HT-29 (cell line): ENCODE measurements at places on chromosomes 6 and 20.
A peak's percentile ranks its signal among the peaks of the same experiment; 100 is the strongest.

- DNase-seq: peak; percentile 18
These were observed 68.3 kb upstream of the BTBD3 start for GRCh38 chr20:11849270-11849915.

DNA sequence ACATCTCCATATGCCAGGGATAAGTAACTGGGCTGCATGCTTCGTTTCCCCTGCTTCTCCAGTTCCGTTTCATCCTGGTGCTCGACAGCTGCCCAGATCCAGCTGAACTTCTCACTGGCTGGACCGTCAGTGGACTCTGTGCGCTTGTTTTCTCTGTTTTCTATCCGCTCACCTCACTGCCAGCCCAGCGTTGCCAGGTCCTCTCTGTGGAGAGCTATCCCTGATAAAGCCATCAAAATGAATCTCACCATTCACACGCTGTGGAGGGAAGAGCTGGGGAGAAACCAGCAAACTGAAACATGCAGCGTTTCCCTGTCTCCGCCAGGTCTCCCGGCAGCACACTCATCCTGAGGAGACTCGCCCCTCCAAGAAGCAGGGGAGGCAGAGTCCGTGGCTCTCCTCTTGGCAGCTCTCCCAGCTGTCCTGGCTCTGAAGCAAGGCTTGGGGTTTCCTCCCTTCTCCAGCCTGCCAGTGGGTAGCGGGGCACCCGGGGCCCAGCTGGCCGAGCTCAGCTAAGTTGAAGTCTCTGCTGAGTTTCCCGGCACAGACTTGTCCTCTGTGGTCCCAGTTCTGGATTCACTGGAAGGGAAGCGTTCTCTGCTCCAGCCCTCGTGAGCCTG is 160.9 kb downstream of the DTNBP1 start:
- DNase-seq: no peak

GRCh38 chr20:57375652-57376230 is 15.5 kb upstream of the RBM38 start:
- no peak for DNase-seq

DNA sequence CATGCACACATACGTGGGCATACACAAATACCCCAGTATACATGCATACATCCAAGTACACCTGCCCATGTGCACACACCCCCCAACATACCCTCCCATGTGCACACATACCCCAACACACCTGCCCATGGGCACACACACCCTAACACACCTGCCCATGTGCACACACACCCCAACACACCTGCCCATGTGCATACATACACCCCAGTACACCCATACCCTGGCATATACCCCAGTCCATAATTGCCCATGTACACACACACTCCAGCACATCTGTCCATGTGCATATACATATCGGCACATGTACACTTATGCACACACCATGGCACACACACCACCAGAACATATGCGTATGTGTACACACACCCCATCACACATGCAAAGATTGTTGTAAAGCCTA is 475.2 kb downstream of the PREX1 start:
- no peak for DNase-seq

DNA sequence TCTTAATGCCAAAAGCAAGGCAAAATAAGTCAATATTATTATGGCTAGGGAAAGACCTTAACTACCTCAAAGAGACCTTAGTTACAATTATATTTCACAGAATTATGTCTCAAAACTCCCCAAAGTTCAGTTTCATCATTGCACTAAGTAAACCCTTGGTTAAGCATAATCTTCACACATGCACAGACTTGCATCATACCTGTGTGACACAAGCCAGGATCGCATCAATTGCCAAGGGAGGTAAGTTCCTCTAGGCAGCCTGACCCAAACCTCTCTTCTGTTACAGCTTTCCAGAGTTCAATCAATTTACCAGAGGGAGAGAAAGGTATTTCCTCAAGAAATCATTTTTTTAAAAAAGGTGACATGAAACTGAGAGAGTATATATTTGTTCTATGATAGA is 31.9 kb upstream of the PRSS35 start:
- DNase-seq: no peak

DNA sequence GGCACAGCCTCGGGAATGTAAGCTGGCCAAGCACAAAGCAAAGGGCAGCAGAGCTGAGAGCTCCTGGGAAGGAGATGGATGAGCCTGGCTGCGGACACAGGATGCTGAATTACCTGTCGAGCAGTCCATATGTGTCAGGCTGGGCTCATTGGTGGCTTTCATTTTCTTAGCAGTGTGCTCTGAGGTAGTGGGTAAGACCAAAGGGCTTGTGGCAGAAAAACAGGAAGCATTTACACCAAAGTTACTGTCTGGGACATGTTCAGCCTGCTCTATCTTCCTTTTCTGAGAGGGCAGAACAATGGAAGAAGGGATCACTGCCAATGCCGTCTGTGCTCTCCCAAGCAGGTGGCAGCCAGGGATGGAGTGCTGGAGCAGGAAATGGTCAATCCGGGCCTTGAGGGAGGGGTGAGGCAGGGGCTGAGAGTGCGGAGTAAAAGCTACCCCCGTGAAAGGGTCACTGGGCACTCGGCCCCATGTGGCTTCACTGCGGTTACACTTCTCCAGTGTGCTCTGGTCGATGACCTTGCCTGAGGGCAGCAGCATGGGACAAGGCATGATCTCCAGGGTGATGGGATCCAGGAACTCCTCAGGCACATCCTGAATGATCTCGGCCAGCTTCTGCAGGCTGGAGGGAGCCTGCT is 36.9 kb upstream of the AVP start:
- DNase-seq: no peak

- no peak for DNase-seq
These were observed 204.7 kb upstream of the RNF217 start for GRCh38 chr6:124757560-124757959.

- DNase-seq: no peak
These were observed 1.9 kb downstream of the MKKS start for GRCh38 chr20:10432079-10432478.

DNA sequence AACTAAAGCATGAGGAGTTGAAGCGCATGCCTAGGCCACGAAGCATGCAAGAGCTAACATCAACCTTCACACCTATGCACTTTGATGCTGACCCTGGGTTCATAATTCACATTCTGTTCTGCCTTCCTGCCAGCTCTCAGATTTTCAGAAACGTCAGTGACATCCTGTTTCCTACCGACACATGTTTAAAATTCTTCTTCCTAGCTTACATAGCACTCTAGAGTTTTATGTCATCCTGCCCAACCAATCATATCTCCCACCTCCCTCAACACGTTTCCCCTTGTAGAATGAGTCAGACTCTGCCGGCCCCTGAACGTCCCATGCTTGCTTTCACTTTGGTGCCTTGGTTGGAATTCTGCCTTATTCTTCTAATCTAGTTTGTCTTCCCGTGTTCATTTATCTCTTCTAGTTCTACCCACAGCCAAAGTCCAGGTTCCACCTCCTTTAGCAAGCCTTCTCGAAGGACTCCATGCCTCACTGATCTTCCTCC is 97.2 kb upstream of the MAP7 start:
- no peak for DNase-seq

DNA sequence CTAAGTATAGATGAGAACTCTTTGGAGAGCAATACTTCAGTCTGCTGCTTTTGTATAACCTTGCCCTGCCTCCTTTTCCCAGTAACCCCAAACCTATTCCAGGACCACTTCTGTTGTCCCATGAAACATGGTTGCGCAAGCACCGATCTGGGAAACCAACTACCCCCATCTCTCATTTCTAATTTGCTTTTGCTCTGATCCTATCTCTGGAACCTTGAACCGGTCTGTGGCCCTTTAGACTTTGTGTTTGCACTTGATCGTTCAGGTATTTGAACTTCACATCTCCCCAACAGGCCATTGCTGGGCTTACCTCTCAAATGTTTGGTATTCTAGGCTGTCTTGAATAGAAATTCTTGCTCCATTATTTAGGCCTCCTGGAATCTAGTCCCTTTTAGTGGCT is 25.0 kb downstream of the L3MBTL3 start:
- no peak for DNase-seq

GRCh38 chr6:104860221-104860620 is 502 bp upstream of the HACE1 start:
- DNase-seq: no peak

GRCh38 chr6:38640216-38640909 is 634 bp upstream of the BTBD9 start:
- peak; percentile 60 for DNase-seq

- DNase-seq: no peak
These were observed 6.0 kb upstream of the HCK start for GRCh38 chr20:32045999-32046398.

DNA sequence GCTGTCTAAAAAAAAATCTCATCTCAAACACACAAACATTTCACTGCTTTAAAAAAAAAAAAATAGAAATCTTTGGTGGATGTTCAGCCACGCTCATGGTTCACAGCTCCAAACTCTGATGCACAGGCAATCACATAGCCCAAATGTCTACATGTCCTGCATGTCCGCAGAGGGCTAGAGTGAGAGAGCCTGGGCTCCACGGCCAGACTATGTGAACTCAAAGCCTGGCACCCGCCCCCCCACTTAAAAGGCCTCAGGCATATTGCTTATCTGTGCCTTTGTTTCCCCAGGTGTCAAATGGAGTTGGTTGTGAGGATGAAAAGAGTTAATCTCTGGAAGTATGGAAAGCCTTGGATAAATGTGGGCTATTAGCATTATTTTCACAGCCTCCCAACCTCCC is 10.5 kb upstream of the PTGIS start:
- DNase-seq: no peak

- DNase-seq: no peak
These were observed 36.9 kb downstream of the RIN2 start for GRCh38 chr20:19794941-19795340.

DNA sequence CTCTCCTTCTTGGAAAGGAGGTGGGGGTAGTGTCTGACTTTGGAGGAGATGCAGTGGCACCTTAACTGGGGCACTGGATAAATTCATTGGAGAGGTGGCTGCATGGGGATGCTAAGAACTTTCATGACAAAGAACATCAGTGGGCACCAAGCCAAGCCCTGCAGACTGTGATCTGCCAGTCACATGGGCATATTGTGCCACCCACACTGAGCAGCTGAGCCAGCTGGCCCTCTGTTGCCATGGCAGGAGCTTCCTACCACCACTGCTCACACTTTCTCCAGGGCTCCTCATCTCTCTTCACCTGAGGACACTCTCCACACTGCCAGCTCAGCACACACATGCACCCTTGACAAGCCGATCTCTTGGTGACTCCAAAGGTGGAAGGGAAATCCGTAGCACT is 715.6 kb downstream of the QKI start:
- DNase-seq: no peak

DNA sequence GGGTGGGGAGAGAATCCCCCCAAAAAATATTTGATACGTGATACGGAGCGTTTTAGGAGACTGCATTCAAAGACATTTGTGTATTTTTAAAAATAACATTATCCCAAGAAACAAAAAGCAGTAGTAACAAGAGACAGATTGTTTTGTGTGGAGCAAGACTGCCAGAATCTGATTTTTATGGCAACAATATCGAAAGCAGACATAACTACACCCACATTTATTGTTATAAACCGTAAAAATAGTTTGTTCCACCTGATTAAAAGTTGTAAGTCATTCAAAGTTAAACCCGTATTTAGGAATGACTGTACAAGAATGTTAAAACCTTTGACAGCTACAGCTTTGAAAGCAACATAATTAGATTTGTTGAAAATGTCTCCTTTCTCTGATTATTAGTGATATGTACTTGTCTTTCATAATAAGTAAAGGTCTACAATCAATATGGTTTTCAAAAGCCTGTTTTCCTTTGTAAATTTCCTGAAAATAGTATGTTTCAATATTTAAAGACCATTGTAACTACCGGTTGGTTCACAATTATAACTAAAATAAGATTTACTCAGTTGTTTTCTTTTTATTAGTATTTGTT is 2.7 kb downstream of the EYA4 start:
- no peak for DNase-seq

- no peak for DNase-seq
These were observed 92.6 kb downstream of the BFSP1 start for GRCh38 chr20:17438436-17439039.

- no peak for DNase-seq
These were observed 43.3 kb upstream of the LRFN2 start for GRCh38 chr6:40630488-40630887.

- DNase-seq: no peak
These were observed 813.1 kb downstream of the KIF16B start for GRCh38 chr20:15760001-15760621.

DNA sequence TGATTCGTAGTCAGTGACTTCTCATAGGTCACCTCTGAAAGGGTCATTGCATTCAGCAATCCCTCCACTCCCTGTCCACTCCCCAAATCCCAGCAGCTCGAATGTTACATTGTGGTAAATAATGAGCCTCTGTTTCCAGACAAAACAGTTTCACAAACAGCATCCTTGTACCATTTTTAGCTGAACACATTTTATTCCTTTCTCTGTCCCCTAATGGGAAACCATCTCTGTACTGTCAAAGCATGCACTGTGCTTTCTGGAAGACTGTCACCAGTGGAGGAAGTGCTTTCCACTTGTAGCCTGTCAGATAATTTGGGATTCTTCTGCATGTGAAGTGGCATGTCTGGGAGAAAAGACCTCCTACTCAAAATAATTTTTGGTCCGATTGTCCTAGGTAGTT is 82.0 kb downstream of the SLC35F1 start:
- DNase-seq: no peak

DNA sequence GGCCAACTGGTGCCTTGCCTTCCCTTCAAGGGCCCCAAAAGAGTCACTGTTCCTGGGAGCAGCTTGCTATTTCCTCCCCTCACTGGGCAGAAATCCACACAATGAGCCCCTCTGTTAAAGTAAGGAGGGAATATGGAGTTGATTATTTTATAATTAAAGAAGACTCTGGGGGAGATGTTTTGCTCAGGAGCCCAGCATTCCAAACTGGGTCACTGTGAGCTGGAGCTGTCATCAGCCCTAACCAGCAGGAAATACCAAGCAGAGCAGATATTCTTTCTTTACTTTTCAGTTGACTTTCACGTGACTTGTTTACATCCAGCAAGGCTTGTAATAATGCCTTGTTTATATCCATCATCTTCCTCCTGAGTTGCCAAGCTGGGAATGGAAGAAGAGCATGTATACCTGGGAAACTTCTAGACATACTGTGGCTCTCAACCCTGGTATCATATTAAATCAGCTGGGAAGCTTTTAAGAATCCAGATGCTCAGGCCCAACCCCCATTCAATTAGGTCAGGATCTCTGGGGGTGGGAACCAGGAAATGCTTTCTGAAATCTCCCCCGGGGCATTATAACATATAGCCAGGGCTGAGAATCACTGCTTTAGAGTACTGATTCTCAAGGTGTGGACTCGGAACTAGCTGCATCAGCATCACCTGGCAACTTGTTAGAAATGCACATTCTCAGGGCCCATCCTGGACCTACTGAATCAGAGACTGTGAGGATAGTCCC is 175.6 kb upstream of the MYLIP start:
- DNase-seq: no peak

GRCh38 chr20:46751856-46752255 is 42.4 kb downstream of the SLC2A10 start:
- DNase-seq: no peak

- DNase-seq: no peak
These were observed 110.7 kb downstream of the GRM4 start for GRCh38 chr6:34035161-34035560.
